CD4-positive, alpha-beta T cell treated with Interleukin-17A for 1 hour (primary cell): ENCODE measurements at places on chromosomes 4 and X.
A peak's percentile ranks its signal among the peaks of the same experiment; 100 is the strongest.

GRCh38 chr4:113700602-113701150 lies 60.9 kb downstream of the CAMK2D start:
- DNase-seq, result no peak

DNA sequence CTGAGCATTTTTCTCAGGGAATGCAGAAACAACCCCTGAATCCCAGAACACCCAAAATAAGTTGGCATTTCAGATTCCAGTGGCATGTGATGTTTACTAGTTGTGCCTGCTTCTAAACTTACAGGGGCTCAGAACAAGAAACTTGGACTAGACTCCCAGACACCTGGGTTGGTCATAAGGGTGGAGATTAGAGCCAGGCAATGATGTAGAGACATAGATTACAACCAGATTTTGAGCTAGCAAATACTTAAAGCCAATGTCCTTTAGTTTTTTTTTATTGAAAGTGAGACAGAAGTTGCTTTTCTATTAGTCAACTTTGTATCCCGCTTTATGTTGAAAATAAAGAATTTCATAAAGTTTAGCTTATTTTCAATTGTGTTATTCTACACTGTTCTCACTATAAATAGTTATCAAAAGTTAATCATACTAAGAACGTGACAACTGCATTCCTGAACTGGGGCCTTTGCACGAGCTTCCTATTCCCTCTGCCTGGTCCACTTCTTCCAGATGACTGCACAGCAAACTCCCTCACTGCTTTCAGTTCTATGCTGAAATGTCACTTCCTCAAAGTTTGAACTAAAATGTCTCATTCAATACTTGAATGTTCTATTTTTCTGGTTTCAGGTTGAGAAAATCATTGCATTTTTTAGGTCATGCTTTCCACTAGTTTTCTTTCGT lies 224.7 kb upstream of the PPP1R2C start:
- DNase-seq, result no peak

DNA sequence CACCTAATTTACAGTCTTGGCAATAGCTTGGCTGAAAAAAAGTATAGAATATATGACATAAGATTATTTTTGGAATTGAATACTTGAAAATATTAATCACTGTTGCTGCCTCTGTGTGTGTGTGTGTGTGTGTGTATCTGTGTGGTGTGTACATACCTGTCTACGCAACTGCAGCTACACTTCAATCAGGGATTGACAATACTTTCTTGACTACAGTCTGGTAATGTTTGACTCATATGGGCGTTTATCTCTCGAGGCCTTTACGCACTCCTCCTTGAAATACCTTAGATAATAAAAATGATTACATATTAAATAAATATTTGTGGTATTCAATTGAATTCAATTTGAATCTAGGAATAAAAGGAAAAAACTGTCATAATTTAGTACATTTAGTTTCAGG lies 565.2 kb downstream of the PCDH18 start:
- no peak for DNase-seq

DNA sequence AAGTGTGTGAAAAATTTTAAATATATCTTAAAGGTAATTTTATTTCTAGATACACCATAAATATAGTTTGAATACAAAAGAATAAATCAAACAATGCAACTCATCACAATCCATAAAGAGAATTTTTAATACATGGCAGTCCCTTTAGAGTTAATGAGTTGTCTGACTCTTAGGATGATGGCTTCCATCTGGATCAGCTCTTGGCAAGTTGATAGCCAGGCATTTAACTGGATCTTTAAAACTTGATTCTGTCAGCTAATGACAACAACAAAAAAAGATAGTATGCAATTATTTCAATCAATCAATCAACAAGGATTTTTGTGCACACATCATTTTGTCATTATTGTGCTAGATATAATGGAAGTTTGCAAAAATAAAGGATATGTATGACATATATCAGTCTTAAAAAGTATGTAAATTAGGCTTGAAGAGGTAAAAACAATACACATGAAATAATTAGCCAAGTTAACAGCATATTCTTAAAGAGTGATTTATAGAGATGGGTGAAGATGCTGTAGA lies 174.9 kb upstream of the PCDH18 start:
- DNase-seq, result no peak

- DNase-seq, result no peak
Observed at GRCh38 chr4:162364651-162365050, 200.9 kb upstream of the FSTL5 start.

DNA sequence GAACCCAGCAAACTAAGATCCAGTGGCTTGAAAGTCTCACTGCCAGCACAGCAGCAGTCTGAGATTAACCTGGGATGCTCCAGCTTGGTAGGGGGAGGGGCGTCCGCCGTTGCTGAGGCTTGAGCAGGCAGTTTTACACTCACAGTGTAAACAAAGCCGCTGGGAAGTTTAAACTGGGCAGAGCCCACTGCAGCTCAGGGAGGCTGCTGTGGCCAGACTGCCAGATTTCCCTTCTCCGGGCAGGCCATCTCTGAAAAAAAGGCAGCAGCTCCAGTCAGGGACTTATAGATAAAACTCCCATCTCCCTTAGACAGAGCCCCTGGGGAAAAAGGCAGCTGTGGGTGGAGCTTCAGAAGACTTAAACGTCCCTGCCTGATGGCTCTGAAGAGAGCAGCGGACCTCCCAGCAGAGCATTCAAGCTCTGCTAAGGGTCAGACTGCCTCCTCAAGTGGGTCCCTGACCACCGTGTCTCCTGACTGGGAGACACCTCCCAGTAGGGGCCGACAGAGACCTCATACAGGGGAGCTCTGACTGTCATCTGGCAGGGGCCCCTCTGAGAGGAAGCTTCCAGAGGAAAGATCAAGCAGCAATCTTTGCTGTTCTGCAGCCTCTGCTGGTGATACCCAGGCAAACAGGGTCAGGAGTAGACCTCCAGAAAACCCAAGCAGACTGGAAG lies 45.1 kb upstream of the CDX4 start:
- DNase-seq, result no peak

DNA sequence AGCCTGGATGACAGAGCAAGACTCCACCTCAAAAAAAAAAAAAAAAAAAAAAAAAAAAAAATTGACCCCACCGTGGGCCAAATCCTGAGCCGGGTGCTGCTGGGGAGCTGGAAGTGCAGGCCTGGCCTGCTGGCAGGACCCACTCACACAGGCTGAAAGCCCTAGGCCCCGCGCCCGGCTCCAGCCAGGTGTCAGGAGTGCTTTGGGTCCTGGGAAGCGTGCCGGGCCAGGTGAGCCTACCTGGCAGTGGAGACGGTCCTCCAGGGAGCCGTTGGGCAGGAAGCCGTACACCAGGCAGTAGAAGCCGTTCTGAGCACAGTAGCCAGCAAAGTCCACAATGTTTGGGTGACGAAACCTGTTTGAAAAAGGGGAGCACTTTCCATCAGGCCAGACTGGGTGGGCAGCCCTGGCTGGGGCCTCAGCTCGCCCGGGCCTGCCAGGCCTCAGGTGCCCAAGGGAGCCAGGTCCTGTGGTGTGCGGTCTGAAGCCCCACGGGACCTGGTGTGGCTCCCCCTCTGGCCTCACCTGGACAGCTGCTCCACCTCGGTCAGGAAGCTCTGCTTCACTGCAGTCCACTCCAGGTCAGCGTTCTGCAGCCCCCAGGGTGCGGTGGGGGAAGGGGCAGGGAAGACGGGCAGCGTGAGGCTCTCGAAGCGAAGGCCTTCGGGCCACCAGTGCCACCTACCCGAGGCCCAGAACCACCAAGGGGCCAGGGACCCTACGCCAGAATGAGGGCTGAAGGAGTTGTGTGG lies 1.8 kb downstream of the IRAK1 start:
- DNase-seq, result no peak

GRCh38 chrX:109990582-109991276 lies 12.2 kb upstream of the TMEM164 start:
- peak; percentile 16 for DNase-seq

- DNase-seq, result no peak
Observed at GRCh38 chr4:84751707-84752106, 168.8 kb downstream of the CDS1 start.

- DNase-seq, result no peak
Observed at GRCh38 chr4:73803213-73803612, 33.3 kb upstream of the CXCL6 start.

DNA sequence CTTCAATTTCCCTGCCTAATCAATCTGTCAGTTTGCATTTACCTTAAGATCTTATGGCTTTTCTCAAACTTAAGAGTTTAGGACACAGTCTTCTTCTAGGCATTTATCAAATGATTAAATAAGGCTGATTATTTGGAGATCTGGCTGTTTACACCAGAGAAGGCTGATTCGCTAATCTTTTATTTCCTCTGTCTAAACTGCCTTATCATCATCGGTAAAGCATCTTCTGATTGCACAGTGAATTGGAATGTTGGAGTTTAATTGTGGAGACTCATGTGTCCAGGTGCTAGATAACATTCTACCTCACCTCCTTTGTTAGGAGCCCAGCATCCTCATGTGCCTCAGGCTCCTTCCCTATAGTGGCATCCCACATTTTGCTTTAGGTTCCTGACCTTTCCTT lies 100.3 kb upstream of the DDIT4L start:
- no peak for DNase-seq

DNA sequence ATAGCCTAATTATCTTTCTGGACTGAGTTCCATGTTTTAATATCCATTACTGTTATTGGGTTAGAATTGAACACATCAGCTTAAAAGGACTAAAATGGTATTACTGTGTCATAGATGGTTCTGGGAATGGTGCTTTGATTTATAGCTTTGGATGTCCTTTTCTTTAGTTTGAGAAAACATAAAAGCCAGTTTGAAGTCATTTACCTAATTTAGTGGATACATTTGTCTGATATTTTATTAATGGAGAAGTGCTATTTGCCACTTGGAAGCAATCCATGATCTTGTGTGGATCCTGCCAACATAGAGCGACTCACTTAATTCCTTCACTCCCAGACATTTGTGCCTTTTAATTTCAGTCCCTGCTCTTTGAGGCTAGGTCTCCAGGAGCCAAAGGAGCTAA lies 212.4 kb upstream of the PACRGL start:
- DNase-seq, result no peak

DNA sequence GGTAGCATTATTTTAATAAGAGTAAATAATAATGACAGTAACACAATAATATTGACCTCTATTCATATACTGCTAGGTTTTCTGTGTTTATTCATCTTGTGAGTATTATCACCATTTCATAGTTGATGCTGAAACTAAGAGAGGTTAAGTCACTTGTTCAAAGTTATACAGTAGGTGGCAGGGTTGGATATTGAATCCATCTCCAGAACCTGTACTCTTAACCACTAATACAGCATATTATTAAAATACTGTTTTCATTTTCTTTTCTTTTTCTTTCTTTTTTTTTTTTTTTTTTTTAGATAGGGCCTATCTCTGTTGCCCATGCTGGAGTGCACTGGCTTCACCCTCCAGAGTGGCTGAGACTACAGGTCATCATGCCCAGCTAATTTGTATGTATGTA lies 7.1 kb upstream of the ELF2 start:
- DNase-seq, result no peak

DNA sequence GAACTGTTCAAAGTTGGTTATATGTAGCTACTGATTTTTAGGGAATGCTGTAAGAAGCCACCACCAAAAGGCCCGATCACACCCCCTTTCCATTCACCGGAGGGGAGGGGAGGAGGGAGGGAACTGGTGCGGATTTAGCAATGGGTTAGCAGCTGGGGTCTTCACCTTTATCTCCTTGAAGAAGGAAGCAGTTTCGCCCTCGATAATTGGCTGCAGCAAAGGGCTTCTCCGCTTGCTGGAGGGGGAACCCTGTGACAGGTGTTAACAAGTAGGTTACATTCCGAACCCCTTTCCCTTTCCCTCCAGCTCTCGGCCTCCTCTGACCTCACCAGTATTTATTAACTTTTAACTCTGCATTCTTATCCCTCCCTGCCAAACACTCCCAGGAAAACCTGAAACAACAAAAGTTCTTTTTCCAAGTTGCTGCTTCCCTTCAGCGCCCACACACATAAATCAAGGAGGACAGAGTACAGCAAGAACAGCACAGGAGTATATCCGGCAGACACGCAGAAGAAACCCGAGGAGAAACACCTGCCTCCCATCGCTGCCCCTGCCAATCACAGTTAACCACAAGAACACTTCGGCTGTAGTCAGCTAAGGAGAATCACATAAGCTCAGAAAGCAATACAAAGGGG lies 39.8 kb upstream of the NAP1L5 start:
- DNase-seq, result peak; percentile 8

DNA sequence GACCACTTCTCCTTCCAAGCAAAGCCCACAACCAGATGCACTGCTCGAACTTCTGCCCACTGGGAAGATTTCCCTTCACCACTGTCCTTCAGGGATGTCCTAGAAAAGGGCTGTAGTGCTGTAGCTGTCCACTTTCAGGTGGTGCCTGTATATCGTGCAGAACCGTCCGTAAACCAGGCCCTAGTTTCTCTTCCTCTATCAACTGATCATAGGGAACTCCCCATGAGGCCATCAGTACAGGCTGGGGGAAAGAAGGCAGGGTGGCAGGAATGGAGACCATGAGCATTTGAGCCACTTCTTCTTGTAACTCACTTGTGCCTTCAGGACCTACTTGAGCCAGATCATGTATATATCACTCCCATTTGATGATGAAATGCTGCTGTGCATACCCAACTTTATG lies 57.3 kb upstream of the FAM9B start:
- DNase-seq, result no peak

GRCh38 chr4:16448241-16448840 lies 222.1 kb upstream of the TAPT1 start:
- no peak for DNase-seq

- no peak for DNase-seq
Observed at GRCh38 chr4:155569960-155570515, 96.6 kb upstream of the GUCY1A1 start.

DNA sequence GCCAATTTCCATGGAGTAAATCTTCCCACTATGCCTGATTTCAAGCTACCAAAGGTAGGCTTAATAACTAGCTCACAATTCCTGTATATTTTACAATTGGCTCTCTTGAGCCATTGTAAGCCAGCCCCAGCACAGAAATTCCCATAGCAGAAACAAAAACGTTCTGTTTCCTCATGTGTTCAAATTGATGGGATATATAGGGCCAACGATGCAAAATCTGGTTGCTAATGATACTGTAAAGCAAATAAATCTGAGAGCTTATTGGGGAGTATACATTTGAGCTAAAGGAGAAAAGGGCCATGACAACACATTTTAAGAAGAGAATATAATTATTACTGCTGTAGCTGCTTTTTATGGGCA lies 267.1 kb upstream of the FTHL17 start:
- DNase-seq, result no peak

DNA sequence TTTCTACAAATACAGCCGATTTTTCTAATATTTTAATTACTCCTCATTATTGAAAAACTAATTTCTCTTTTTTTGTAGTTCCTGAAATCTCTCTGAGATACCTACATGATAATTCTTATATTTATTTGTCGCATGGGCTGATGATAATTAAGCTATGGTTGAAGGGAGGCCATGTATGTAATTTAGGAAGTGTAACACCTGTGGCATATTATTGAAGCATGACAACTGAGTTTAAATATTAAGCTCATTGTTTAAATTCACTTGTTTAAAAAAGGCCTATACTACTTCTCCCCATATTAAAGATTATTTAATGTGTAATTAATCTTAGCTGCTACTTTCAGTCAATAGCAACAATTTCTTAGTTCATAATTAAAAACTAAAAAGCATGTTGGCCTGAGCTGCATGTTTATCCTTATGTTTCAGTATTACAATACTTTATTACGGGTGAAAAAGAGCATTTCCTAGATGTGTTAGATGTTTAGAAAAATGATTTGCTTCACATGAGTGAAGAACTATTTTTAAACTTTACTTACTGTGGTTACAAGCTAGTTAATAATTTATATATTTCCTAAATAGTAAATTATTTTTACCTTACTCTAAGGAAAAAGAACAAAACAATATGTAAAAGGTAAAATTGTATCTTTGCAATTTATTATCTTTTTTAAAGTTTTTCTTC lies 122.4 kb downstream of the RAP1GDS1 start:
- no peak for DNase-seq

GRCh38 chrX:66677430-66677829 lies 38.6 kb upstream of the EDA2R start:
- DNase-seq, result no peak

- no peak for DNase-seq
Observed at GRCh38 chrX:26722666-26723428, 506.9 kb downstream of the MAGEB5 start.
